CD4-positive, alpha-beta T cell treated with Interleukin-1 beta for 1 hour (primary cell): ENCODE measurements at places on chromosomes 12 and 14.

DNA sequence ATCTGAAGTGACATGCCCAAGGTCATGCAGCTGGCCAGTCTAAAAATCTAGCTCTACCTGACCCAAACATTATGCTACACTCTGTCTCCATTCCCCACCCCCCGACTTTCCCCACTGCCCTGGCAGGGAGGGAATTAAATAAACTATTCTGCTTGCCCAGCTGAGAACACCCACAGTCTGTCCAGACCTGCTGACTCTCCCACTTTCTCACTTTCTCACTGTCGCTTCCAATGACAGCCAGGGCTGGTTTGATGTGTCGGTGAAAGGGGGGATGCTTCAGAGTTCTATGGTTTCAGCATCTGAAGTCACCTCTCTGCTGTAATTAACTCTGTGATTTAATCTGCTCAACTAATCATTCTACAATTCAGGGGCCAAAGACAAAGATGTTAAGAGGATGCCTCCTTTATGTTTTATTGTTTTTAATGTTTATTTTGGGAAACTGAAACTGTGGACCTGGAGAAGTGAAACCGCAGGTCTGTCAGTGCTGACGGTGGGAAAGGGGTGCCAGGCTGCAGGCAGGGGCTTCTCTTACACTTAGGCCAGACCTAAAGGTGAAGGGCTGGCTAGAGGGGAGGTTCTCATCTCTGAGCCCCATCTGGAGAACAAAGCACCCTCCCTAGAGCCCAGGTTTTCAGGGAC is 8.1 kb upstream of the MSI1 start:
- no peak for DNase-seq

GRCh38 chr14:91897106-91897701 is 29.9 kb upstream of the TC2N start:
- no peak for DNase-seq

DNA sequence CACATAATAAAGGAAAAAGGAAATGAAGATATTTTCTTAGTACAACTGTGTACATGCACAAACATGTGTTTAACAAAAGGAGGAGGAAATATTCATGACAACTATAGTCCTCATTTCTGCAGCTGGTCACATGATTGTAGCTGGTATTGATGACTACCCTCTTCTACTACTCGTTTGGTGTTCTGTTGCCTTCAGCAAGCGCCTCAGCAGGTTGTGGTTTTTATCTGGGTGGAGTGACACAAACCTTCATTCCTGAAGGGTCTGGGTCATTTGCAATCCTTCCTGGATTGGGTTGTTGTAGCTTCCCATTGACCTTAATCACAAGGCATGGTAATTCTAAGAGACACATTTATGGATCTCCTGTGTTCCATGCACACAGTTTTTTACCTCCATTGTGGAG is 1009.9 kb upstream of the USP15 start:
- no peak for DNase-seq

GRCh38 chr14:61753631-61754030 is 8.6 kb upstream of the SNAPC1 start:
- no peak for DNase-seq

- no peak for DNase-seq
These were observed 152.4 kb upstream of the RFLNA start for GRCh38 chr12:124142395-124143035.

DNA sequence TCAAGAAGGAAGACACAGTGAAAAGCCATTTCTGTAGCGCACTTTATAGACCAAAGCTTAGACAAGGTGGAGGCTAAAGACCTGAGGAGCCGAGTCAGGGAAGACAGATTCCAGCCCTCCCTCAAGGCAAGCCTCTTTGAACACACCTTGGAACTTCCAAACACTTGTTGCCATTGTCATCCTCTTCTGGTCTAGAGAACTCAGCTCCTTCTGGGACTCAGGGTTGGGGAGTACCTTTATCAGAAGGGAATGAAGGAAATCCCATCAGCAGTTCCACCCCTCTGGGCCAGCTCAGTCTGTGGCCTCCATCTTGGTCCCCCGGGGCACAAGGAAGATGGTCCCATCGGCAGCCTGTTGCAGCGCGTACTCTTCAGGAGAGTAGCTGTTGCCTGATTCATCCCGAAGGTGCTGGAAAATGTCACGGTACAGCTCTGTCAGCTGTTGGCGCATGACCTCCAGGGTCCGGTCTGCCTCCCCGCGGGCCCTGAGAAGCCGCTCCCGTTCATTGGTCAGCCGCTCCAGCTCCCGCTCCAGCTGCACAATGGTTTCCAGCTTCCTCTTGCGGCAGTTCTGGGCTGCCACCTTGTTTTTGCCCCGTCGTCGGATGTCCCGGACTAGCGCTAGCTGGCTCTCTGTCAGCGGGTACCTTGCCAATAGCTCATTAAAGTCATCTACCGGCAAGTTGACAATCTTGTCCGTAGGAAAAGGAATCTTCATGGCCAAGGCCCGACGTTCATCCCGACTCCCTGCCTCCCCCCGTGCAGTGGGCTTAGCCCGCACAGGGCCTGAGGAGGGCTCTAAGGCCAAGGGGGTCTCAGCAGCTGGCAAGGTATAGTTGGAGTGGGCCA is 8.5 kb downstream of the NFE2 start:
- DNase-seq = no peak

- DNase-seq = no peak
These were observed 293.9 kb downstream of the ITPR2 start for GRCh38 chr12:26539131-26539530.

- DNase-seq = no peak
These were observed 950.2 kb downstream of the BCL11B start for GRCh38 chr14:98321841-98322240.

GRCh38 chr12:131845121-131845520 is 16.9 kb downstream of the MMP17 start:
- DNase-seq = no peak

DNA sequence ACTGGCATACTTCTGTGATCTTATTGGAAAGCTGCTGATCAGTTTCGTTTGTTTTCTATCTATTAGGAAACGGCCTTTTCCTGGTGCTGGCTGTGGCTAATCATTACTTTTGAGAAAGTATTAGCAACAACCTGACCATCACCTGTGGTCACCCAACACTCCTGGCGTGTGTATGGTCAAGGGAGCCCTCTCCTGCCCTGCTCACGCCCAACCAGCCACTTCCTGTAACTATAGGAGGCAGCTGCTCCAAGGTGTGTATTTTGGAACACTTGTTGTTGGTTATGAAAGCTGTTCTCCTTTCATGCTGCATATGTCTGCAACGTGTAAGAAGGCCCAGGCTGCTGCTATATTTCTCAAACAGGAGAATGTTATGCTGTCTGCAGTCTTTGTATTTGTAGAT is 1582.8 kb downstream of the AACS start:
- DNase-seq = no peak

GRCh38 chr14:69376439-69376838 is 21.7 kb downstream of the ERH start:
- no peak for DNase-seq

- peak; percentile 60 for DNase-seq
These were observed 59.7 kb downstream of the PLXNC1 start for GRCh38 chr12:94207849-94208621.

DNA sequence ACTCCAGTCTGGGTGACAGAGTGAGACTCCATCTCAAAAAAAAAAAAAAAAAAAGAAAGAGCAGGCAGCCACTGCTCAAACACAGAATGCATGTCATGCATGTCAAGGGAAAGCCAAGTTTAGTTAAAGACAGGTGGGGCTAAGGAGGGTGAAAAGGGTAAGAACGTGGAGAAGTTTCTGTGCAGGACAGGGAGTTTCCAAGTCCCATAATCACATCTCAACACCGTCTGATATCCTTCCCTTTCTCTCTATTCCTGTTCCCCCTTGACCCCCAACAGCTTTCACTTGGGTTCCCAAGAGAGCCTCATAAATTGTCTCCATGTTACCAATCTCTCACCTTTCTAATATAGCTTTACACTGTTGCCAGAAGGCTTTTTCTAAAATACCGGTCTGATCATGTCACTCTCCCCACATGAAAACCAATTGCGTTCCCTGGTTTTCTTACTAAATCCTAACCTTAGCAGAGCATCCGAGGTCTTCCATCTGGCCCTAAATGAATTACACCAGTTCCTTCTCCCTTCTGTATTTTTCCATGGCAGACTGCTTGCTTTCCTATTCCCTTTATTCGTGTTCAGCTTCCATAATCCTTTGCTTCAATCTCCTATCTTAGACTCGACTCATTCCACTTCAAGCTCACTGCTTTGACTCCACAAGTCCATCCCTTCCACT is 37.0 kb downstream of the LIMA1 start:
- no peak for DNase-seq

GRCh38 chr12:101297661-101298060 is 17.8 kb downstream of the UTP20 start:
- DNase-seq = no peak

DNA sequence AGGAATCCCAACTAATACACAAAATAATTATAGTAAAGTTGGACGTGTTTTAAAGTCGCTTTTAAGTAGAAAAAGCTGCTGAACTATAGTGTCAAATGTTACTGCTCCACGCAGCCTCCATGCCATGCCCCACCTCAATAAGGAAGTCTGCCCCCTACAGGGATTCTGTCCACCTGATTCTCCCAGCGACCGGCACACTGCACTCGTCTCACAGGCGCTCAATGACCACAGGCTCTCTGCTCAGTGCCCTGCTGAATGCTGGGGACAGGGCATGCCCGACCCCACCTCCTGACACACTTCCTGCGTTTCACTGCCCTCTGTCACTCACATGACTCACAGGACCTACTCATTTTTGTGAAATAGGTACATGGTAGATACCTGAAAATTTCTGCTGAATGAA is 48.9 kb downstream of the BDKRB1 start:
- no peak for DNase-seq

GRCh38 chr12:20268121-20268732 is 100.1 kb upstream of the PDE3A start:
- DNase-seq = no peak
